ENCODE measurements at places on chromosomes 5 and 9. TPM values are rescaled to one million over a fixed set of nuclear protein-coding genes. Genes with fewer than 3 reads are reported as not detected.

GRCh38 chr5:25393256-25393655, 748.5 kb upstream of the CDH10 start:
- no peak for DNase-seq

GRCh38 chr9:124281931-124282371, 24.2 kb downstream of the NEK6 start:
- DNase-seq = no peak

DNA sequence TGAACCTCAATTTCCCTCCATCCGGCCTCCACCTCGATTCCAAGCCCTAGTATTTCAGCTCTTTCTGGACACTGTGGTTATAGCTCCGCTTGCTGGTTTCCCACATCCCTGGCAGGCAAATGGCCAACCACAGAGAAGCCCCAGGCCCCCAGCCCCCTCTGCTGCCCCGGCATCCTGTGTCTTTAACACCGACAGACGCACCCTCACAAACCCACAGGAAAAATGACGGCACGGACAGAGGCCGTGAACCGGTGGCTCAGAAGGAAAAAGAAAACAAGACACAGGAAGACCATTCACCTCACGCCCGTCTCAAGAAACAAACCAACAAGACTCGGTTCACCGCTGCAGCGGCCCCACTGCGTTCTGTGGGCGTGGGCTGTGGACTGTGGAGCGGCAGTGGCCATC, 1.5 kb upstream of the CLIC3 start:
- DNase-seq = no peak

DNA sequence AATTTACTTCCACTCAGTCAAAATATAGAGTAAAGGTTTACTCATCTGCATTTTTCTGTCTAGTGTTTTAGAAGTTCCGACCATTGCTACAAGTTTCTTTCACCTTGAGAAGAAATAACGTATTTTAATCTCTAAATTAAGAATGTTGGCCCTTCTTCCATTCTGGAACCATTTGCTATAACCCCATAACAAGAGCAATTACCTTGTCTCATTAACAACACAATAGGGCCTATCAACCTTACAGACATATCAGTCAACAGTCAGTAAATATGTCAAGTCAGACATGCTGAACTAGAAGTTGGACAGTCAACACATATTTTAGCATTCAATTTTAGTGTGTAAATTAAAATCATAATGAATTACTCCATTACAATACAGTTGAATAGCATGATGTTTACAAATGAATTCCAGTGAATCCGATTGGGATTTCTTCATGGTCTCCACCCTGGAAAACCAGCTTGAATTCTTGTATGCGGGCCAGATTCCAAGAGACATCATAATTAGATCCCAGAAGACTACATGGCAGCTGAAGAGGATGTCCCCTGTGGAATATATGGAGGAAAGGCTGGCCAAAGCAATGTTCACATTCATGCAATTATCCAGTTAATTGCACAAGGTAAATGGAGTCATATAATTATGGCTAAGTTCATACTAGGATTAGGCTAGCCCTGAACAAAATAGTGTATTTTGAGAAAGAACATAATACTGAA, 196.2 kb upstream of the TARS1 start:
- no peak for DNase-seq

F2RL1 gene
- total RNA-seq = 0.64 TPM

RANBP3L gene
- not detected for total RNA-seq

DNA sequence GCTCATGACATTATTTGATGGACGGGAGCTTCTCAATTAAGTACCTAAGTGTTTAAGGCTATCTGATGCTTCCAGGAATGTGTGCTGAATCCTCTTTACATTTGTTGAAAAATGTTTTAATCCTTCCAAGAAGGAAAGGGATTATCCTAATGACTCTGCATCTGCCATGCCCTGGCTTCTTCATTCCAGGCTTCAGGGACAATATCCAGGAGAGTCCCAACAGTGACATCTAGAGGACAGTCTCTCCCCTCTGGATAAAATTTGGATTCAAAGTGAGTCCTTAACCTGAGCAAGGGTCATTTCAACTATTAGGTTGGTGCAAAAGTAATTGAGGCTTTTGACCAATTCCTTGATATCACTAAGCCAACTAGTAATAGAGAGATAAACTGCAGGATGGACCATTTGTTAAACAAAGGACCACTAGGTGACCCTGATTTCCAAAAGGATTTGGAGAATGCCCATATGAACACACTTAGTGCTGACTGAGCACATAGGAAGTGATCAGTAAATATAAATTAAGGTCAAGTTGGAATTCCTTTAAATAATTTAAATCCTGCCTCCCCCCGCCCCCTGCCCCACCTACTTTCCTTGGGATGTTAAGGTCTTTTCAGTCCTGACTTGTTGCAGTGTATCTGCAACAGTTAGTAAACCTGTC, 19.1 kb downstream of the TNFSF8 start:
- no peak for DNase-seq

DNA sequence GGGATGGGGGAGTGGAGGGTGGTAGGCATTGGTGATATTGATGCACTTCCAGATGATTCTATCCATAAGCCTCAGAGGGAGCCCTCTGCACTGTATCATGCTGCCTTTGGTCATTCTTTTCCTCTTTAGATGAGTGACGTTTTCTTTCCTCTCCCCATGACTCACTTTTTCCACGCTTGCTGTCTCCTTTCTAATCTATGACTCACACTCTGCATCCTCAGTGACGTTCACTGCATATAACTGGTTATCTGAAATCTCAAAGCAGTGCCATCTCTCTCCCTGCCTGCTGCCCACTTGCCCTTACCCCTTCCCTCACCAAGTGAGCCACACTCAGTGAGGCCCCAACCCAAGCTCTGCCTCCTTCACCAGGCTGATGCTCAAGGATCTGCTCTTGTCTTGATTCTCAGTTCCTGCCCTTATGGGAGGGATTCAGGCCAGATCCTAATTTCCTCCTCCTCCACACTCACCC, 31.6 kb downstream of the PTGS1 start:
- DNase-seq = no peak

DNA sequence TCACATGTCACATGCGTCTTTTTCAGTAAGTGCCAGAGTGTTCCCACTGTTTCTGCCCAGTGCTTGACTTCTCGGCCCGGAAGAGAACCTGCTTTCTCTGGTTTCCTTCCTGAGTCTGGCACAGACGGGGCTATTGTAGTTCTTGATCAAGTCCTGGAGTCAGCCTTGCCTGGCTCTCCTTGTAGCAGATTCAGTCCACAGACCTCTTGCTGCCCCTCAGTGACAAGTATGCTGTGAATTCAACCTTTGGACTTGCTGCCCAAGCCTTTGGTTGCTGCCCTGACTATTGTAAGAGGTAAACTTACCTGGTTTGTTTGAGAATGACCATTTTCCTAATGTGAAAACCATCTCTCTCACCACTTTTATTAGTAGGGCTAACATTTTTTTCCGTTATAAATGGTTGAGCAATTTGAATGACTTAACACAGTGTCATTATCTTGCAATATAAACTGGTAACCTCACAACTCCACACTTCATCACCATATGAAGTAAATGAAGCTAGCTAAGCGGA, 24.7 kb downstream of the ZBTB34 start:
- DNase-seq = no peak

TMEM232 gene
- 6.1 TPM for total RNA-seq

GRCh38 chr9:78365748-78366697, 69.1 kb downstream of the PSAT1 start:
- no peak for DNase-seq

GRCh38 chr5:64818245-64818644, 49.5 kb downstream of the CWC27 start:
- no peak for DNase-seq

THOC3 gene
- 31.7 TPM for total RNA-seq

GRCh38 chr5:142356716-142357468, 32.1 kb upstream of the SPRY4 start:
- DNase-seq = peak; percentile 90

- no peak for DNase-seq
Measured at GRCh38 chr9:127078988-127079387, 43.4 kb downstream of the ANGPTL2 start.

RASEF gene
- total RNA-seq = not detected

GRCh38 chr5:62555930-62556329, 22.7 kb upstream of the LRRC70 start:
- DNase-seq = no peak

PCDHA13 gene
- total RNA-seq = not detected

DNA sequence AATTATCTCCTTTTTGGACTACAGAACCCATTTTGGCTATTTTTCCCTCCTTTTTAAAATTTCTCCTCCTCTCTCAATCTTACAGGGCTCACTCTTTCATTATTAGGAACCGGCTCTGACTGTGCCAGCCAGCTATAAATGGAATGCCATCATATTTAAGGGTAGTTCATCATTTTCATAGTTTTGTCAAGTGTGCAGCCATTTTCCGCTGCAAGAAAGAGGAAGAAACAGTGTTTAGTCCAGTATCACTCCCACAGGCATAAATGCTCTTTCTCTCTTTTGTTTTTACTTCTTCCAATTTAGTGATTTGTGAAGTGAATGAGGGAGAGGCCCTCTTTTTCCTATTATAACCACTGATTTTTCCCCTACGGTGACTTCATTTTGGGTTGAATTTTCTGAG, 290.0 kb downstream of the NR3C1 start:
- no peak for DNase-seq

DNA sequence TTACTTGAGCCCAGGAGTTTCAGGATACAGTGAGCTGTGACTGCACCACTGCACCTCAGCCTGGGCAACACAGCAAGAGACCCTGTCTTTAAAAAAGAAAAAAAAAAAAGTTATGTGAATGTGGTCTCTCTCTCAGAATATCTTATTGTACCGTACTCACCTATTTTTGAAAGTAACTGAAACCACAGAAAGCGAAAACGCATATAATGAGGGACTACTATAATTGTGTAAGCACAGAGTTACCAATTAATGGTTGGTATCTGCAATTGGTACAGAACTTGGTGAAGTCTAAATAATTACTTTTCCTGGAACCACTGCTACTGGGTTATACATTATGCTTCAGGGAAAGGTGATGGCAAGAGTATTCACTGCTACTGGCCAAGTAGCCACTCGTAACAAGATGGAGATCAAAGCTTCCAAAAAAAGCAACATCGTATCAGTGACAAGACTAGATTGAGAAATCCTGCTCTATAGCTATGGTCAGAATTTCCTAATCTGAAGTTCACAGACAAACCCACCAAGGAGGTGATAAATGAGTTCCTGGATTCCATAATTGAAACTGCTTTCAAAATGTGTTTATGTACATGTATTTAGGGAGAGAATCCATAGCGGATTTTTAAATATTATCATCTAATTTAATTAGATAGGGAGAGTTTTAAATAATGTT, 82.7 kb downstream of the NR6A1 start:
- DNase-seq = no peak

DNA sequence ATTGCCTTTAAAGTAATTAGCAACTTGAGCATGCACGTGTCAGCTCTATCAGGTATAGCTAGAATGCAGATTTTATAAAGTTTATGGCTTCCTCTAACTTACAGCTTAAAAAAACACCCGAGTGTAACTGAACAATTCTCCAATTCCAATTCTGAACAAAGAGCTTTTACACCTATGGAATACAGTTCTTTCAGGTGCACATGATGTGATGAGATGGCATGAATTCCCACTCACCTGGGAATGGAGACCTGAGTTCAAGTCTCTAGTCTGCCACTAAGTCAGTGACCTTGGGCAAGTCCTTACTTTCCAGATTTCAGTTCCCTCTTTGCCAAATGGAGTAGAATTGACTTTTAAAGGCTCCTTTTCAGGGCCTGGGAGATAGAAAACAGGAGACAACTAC, 1.8 kb downstream of the ZFAND5 start:
- peak; percentile 20 for DNase-seq

SPATA31A3 gene
- total RNA-seq = not detected

GRCh38 chr5:179553875-179554274, 3.5 kb downstream of the RUFY1 start:
- DNase-seq = no peak

GRCh38 chr9:23541976-23542375, 284.1 kb downstream of the ELAVL2 start:
- DNase-seq = no peak

DNA sequence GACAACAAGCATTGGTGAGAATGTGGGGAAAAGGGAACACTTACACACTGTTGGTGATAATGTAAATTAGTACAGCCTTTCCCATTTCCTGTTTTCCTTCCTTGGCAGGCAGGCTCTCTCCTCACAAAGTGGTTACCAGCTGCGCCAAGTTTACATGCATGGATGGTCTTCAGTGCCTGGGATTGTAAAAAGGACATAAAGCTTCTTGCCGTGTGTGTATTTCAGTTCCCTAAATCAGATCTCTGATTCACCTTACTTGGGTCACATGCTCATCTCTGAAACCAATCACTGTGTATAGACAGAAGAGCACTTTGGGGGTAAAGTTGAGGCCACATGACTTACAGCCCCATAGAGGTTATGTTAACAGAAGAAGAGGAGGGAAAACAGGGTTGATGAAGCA, 92.8 kb downstream of the CAVIN4 start:
- DNase-seq = no peak
